Esophagus squamous epithelium (tissue), 5 donors: ENCODE measurements at places on chromosomes 6 and 20.

- DNase-seq, result no peak
Measured at GRCh38 chr20:34110745-34111641, 1.1 kb downstream of the EIF2S2 start.

DNA sequence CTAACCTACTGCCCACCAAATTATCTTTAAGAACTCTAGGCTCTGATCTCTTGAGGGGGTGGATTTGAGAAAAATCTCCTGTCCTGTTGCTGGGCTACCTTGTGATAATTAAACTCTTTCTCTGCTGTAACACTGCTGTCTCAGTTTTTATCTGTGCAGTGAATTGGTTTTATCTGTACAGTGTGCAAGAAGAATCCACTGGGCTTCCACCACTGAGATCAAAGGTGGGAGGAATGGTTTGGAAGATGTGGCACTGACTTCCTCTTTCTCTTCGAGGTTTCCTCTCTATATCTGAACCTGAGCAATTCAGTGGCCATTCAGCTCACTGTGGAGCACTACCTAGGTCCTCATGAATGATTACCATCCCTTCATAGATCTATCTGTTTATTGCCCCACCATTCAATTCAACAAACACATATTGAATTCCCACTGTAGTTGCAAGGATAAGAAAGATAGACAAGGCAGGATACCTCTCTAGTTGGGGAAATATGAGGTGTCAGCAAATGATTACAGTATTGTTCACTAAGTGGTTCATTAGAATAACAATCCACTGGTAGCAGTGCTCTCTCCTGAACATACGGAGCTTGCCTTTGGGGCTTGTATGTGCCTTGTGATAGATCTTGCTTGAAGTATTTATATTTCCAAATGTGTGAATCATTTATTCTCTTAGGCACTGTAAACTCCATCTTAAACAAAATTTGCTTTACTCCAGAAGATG is 172.1 kb upstream of the ARG1 start:
- DNase-seq, result no peak

- no peak for DNase-seq
Measured at GRCh38 chr6:2213086-2213485, 32.3 kb downstream of the GMDS start.

- no peak for DNase-seq
Measured at GRCh38 chr20:43007525-43007924, 182.2 kb downstream of the PTPRT start.

DNA sequence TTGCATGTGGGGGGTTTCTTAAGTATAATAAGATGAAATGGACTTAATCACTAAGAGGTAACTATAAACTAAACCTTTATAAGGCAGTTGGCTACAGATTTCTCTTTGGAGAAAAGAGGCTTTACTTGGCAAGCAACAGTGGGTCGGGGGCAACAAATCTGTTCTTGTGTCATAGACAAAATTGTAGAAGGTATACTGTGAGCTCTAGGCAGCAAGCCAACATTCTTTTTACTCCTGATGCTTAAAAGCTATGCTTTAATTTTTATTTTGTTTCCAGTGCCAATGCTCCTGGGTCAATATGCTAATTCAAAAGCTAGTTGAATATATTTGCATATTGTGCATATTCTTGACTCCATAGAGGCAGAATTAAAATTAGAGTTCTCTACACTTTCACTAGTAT is 495.4 kb downstream of the BTBD3 start:
- DNase-seq, result no peak

- no peak for DNase-seq
Measured at GRCh38 chr6:146397638-146398037, 146.0 kb upstream of the RAB32 start.

- no peak for DNase-seq
Measured at GRCh38 chr6:40253420-40253819, 319.2 kb upstream of the MOCS1 start.

- no peak for DNase-seq
Measured at GRCh38 chr6:158509465-158509864, 50.4 kb upstream of the TMEM181 start.

- DNase-seq, result no peak
Measured at GRCh38 chr20:21240394-21240793, 62.7 kb upstream of the XRN2 start.

DNA sequence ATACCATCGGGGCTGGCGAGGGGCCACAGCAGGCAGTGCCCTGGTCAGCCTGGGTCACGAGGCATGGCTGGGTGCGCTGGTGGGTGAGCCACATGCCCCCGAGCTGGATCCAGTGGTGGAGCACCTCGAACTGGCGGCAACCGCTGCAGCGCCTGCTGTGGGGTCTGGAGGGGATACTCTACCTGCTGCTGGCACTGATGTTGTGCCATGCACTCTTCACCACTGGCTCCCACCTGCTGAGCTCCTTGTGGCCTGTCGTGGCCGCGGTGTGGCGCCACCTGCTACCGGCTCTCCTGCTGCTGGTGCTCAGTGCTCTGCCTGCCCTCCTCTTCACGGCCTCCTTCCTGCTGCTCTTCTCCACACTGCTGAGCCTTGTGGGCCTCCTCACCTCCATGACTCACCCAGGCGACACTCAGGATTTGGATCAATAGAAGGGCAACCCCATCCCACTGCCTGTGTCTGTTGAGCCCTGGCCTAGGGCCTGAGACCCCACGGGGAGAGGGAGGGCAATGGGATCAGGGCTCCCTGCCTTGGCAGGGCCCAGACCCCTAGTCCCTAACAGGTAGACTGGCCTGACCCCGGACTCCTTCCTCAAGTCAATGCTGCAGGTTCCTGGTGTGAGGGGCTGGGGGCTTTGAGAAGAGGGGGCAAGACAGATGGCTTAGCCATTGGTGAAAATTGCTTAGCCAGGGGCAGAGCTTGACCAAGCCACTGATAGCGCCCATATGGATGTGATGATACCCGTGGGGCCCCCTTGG is 598 bp downstream of the TMEM239 start:
- DNase-seq, result no peak

DNA sequence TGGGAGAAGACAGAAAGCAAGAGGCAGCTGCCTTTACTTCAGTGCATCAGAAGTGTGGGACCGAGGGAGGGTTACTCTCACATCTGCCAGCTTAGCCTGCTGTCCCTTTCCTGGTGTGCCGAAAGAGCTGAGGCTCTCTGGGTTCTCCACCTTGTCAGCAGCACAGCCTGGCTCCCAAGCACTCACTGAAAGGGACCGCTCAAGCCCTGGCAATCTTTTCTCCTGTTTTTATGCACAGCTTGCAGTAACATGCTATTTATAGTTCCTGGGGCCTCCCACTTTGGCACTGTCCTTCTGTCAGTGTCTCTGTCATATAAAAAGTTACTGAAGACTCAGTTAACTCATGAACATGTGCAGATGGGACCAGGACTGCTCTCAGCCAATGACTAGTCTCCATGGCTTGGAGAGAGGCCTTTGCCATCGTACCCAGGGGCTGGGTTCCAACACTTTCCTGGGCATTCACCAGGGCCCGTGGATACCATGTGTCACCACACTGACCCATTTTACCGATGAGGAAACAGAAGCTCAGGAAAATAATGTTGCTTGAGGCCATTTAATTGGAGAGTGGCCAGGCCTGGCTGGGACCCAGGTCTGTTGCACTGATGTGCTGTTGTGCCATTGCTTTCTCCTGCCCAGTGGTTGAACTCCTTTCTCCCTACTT is 46.2 kb downstream of the PANK2 start:
- DNase-seq, result no peak

GRCh38 chr6:7235712-7236305 is 77.2 kb downstream of the SSR1 start:
- DNase-seq, result no peak

DNA sequence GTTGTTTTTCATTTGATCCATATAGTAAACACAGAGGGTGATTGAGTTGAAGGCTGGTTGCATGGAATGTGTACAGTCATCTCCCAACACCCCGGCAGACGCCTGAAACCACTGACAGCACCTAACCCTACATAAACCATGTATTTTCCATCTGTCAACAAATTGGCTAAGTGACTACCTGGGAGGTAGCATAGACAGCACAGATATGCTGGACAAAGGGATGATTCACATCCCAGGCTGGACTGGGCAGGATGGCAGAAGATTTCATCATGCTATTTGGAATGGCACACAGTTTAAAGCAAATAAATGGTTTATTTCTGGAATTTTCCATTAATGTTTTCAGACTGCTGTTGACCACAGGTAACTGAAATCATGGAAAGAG is 4.4 kb upstream of the VIP start:
- no peak for DNase-seq

DNA sequence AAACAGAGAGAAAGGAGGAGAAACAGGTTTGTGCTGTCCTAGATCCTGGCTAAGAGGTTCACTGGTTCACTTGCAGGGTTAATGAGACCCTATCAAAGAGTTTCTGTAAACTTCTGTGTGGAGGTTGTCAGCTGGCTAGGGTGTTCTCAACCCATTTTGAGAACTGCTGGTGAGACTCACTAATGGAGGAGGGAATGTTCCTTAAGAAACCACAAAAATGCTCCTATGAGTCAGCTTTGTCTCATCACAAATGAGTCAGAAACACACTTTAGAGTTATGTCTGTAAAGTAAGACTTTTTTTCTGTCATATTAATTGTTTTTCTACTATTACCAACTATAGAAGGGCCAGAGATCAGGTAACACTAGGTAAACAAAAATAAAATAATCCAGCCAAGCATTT is 884.4 kb downstream of the PHF3 start:
- no peak for DNase-seq

GRCh38 chr20:13147971-13148370 is 73.1 kb upstream of the ISM1 start:
- no peak for DNase-seq

DNA sequence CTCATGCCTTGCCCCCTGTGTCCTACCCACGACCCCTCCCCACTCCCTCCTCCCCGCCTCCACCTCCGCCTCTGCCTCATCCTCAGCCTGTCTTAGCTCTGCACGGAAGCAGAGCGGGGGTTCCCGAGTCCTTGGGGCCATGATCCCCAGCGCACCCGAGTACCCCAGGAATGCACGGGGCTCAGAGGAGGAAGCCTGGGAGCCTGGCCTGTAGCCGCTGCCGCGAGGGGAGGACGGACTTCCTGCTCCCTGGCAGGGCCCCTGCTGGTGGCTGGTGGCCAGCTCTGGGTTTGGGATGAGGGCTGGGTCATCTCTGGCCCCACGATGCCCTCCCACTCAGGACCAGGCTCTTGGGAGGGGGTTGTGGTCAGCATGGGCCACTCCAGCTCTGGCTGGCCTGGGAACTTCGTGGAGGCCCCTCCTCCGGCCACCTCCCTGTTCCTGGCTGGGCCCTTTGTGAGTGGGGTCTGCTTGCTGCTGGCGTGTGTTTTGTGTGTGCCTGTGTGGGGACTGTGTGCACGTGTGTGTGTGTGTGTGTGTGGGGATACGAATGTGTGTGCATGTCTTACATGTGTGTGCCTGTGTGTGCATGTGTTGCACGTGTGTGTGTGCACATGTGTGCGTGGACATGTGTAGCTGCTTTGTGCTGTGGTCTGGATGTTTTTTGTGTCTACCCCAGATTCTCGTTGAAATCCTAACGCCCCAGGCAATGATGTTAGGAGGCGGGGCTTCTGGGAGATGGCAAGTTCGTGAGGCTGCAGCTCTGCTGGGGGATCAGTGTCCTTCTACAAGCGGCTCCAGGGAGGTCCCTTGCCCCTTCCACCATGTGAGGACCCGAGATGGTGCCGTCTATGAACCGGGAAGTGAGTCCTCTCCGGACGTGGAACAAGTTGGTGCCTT is 1.3 kb upstream of the RBBP8NL start:
- no peak for DNase-seq

- no peak for DNase-seq
Measured at GRCh38 chr20:45993197-45993951, 15.3 kb upstream of the MMP9 start.

DNA sequence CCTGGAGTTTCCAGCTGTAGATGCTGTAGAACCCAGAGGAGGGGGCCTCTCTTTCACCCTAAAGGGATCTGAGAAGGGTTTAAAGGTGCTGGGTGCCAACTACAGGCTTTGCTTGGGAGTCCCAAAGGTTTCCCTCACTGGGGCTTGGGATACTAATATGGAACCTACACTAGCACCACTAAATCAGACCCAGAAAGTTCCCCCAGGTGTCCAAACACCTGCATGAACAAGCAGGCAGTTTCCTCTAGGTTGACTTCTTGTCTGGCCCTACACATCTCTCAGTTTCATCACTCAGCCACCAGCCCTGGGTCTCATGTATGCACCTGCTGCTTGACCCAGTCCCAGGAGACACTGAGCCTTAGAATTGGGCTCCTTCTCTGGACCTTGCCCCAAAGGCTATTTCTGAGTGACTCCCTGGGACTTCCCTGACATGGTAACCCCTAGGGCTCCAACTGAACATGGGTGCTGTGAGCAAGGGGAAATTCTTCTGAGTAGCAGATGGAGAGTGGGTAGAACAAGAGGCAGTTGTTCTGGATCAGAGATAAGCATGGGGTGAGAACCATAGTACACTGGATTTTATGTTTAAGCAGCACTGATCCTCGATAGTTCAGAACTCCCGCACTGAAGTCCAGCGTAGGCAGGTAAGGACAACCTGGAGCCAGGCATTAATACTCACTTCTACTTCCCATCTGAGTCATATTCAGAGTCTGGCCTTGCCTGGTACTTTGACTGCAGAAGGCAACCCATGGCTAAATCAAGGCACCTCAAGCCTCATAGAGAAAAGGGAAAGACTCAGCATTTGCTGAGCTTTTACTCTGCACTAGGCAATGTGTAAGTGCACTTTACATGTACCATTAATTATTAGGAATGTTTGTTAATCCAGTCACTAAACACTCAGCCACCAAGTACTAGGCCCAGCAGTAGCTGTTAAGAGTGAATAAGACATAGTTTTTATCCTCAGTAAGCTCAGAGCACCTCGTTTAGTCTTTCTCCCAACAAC is 16.8 kb downstream of the BCL2L1 start:
- no peak for DNase-seq

DNA sequence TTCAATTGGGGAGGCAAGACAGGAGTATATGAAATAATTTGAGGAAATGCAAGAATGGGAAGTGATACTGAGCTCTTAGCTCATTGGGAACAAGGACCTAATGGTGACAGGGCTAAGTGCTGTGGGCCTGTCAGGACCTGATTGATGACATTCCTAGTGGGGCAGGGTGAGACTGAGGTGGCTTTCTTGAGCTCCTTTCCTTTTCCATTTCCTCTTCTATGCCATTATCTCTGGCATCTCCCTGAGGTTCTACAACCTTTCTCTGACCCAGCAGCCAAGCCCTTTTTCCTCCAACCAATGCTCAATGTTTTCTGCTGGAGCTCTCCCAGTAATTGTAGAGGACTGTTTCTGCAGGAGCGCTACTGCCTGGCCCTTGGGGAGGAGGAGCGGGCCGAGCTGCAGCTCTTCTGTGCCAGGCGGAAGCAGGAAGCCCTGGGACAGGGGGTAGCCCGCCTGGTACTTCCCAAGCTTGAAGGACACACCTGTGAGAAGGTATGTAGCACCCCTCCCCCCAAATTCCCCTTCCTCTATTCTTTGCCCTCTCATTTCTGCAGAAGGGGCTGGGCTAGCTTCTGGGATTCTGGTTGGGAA is 2.8 kb upstream of the TOMM6 start:
- DNase-seq, result no peak

- DNase-seq, result no peak
Measured at GRCh38 chr6:80789912-80790570, 683.6 kb downstream of the BCKDHB start.

DNA sequence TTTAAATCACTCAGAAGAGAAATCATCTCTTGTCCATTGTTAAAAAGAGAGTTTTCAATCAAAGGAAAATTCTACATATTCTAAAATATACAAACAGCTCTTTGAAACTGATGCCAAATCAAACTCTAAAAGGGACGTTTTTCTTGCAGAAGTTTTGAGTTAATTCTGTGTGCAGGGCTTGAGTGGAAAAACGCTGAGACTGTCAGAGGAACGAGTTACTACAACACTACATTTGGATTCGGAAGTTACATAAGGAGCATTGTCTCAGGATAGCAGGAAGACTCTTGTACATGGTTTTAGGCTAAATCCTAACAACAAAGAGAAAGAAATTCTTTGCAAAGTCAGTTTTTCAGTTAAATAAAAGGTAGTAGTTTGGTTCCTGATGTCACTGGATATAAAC is 155.7 kb upstream of the SUPT3H start:
- no peak for DNase-seq
